Cerebellar nuclear complex (tissue), 1 donor: ENCODE measurements at places on chromosomes 2 and 18.

GRCh38 chr2:129712676-129712985 is 266.8 kb upstream of the RAB6C start:
- no peak for DNase-seq

- no peak for DNase-seq
These were observed 36.5 kb downstream of the PSMD14 start for GRCh38 chr2:161344692-161345091.

- no peak for DNase-seq
These were observed 597 bp downstream of the RNF103 start for GRCh38 chr2:86623043-86623493.

- no peak for DNase-seq
These were observed 1.3 kb downstream of the TANC1 start for GRCh38 chr2:158969715-158970240.

GRCh38 chr18:35588122-35588521 is 6.6 kb downstream of the GALNT1 start:
- no peak for DNase-seq

DNA sequence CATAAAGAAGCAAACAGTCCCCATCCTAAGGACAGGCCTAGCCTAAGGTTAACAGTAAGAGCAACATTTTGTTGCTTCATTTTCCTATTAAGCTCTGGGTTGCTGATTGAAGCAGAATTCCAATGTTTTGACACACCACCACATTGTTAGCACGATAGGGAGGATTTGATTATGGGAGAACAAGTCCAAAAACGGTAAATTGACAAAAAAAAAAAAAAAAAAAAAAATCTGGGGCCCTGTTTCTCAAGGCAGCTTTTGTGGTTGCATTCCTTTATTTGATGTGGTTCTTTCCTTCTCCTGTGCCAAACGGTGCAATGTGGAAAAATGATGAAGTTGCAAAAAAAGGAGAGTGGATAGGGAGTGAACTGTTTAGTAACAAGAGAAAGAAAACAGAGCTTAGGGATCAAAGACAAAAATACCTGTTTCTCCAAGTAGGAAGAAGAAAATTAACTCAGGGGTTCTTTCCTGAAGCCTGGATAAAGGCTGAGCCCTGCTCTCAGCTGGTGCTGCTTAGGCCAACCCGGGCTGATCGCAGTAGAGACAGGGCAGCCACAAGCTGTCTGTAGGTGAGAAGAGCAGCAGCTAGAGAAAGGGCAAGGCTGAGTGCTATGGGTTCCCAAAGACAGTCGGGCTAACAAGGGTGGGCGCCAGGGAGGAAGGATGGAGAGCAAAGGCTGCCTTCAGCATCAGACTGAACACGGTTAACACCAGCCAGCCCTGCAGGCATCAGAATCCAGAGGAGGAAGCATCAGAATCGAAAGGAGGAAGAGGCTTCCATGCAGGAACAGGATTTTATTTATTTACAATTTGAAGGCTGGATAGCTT is 167.8 kb upstream of the FOSL2 start:
- no peak for DNase-seq

DNA sequence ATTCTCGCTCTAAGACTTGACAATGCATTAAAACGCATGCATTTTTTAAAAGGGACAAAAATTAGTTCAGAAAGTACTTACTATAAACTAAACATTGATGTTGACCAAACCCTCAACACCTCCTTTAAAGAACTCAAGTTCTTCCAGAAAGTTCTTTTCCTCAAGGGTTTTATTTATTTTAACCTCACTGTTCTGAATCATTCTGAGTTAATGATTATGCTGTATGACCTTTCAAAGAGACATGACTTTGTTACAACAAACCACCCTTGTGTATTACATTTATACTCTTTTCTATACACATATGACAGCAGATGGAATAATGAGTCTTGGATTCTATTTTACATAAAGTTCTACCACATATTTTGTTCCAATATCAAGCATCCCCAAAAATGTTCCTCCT is 139.8 kb upstream of the CCDC150 start:
- DNase-seq, result no peak

GRCh38 chr2:128797092-128797491 is 478.4 kb upstream of the HS6ST1 start:
- no peak for DNase-seq

DNA sequence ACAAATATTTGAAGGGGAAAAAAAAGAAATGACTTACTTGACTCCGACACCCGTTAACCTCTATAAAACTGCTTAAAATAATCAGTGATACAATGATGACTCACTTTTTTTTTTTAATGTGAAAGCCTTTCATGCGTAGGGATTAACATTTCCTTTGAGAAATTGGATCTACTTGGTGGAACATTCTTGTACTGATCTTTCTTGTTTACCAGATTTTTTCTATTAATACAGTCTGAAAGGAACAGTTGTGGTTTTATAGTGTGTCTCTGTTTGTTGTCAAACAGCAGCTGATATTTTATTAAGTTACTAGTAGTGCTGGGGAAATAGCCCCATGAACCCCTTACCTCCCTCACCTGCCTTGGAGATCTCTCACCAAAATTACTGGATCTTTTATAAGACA is 40.2 kb upstream of the NEB start:
- DNase-seq, result no peak

- DNase-seq, result no peak
These were observed 7.1 kb downstream of the SULT1C4 start for GRCh38 chr2:108384662-108385393.

- DNase-seq, result no peak
These were observed 8.5 kb upstream of the PAX3 start for GRCh38 chr2:222307143-222307756.

GRCh38 chr2:167177196-167177595 is 288.9 kb downstream of the XIRP2 start:
- DNase-seq, result no peak

DNA sequence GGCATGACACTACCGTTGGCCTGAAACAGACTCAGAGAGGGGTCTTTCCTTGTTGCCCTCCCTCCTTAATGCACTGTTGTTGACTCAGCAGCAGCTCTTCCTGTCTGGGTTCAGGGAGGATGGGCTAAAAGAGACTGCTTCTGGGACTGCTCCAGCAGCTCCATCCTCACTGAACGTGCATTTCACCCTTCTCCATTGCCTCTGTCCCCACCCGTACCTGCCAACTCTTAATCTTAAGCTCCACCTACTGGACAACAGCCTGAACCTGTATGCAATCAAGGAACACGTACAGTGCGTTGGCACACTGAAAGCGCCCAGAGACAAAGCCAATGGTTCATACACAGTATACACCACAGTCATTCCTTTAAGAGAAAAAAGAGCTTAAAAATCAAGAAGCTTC is 230.8 kb upstream of the RAB6C start:
- no peak for DNase-seq

- DNase-seq, result no peak
These were observed 172.6 kb downstream of the HAUS1 start for GRCh38 chr18:46276748-46277147.

DNA sequence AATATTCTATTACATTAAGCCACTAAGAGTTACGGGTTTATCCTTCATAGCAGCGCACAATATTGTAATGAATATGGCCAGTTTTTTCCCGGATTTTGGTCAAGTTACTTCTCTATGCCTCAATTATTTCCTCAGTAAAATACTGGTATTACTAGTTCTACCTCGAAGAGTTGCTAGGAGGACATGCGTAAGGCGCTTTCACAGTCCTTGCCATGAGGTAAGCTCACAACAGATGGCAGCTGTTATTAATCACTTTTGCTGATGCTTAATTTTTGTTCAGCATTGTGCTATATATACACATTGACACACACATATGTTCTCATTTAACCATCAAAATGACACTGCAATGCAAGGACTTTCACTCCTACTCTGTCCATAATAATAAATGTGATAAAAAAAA is 101.5 kb downstream of the SCG2 start:
- DNase-seq, result no peak

GRCh38 chr2:238169048-238169707 is 10.4 kb downstream of the ERFE start:
- no peak for DNase-seq

- no peak for DNase-seq
These were observed 65.6 kb downstream of the KCNG2 start for GRCh38 chr18:79863161-79864005.

DNA sequence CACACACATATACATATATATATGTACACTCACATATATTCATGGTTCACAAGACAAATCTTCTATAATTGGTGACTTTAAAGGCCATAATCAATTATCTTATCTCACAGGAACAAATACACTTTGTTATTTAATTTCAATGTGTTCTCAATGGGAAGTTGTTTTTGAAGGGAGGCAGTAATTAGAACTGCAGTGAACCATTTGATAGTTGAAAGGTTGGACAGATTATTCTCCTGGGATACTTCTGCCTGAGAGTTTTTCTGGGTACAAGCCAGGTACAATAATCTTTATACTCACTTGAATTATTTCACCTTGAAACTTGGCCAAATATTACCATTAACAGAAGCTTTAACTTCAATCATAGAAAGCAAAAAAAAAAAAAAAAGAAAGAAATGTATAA is 546.6 kb upstream of the LRRTM4 start:
- DNase-seq, result no peak

DNA sequence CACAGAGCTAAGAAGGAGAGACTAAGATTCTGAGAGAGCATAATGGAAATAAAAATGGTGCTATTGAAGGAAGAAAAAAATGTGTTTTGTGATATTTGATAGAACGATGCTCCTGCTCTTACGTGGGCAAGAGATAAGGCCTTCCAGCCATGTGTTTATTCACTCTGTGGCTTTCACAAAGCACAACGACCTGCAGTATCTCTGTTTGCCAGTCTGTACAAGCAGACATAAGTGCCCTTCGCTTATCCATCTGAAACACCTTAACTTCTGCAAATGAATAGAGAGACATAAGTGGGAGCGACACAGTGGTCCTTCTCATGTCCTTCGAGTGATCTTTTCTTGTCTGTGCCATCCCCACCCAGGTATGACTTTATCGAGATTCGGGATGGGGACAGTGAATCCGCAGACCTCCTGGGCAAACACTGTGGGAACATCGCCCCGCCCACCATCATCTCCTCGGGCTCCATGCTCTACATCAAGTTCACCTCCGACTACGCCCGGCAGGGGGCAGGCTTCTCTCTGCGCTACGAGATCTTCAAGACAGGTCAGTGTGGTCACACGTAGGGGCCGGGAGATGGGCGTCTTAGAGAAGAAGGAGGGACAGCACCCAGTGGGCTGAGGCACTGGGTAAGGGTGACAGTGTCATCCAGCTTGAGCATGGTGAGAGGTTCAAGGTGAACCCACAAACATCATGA is 33.7 kb downstream of the NRP2 start:
- DNase-seq, result no peak

GRCh38 chr2:96601382-96602292 is 36.5 kb downstream of the KANSL3 start:
- no peak for DNase-seq

DNA sequence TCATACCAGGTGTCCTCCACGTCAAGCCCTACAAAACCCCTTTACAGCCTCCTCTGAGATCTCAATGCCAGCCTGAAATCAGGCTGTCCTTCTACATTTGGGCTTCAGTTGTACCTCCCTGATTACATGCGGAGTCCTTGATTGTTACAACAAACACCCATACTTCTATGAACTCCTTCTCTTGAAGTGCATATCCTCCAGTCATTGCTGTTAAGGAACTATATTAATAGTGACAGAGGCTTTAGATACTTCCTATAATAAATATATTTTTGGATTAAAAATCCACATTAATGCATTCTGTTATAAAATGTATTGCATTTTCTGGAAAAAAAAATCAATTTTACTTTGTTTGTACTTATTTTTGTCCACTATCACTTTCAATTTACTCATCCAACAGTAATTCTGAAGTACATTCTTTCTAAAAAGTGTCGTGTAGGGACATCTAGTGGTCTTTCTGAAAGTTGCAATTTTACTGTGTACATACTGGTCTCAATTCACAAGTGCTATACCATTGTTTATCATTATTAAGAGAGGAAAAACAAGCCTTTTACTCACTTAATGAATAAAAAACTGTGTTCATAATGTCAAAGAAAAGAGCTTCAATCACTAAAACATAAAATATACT is 316.4 kb downstream of the DSEL start:
- DNase-seq, result no peak

DNA sequence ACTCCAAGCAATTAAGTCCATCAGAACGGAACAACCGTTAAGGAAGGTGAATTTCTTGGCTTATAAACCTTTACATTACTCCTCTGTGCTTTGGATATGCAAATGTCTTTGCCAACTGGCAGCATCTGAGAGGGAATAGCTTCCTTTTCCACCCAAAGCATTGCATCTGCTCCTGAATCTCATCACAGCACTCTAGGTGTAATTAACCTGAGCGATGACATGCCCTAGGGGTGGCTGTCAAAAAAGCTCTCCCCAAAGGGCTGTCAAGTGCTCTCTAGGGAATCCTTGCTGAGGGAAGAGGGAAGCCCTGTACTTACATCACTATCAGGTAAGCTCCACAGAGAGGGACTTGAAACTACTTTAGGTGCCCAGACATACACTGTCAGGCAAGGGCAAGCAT is 5.5 kb upstream of the SMARCAL1 start:
- DNase-seq, result no peak

GRCh38 chr2:37500031-37500430 is 155.6 kb downstream of the QPCT start:
- DNase-seq, result no peak

GRCh38 chr2:44753552-44754285 is 187.8 kb upstream of the SIX3 start:
- no peak for DNase-seq

DNA sequence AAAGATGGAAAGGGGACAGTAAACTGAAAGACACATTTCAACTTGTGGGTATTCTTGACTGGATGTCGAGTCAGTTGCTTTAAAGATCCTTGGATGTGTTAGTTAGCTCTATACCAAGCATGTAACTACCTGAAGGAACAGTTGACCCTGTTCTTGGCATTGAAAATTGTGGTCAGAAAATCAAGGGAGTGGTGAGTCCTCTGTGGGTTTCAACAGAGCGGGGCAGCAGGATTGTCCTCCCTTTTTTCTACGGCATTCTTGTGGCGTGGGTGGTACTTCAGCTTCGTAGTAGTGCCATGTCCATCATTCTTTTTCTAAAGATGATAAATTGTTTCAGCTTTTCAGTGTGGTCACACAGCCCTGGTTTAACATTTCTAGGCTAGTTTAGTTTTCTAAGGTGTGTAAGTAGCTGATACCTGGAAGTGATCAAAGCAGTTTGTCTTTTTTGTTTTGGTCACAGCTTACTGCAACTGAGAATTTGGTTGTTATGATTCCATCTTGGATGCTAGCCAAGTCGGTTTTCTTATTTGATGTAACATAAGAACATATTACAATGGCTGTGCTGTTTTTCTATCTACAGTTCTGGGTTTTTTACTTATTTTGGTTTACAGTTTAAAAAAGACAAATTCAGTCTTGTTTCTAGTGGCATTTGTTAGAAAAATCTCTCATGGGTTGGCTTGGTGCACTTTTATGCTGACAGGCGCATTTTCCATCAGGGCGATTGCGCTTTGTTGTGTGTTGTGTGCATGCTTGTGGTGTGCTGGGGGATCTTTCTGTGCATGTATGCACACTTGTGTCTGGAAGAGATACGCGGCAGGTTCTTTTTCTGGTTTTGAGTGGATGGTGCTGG is 84.7 kb downstream of the ZNF407 start:
- DNase-seq, result no peak

DNA sequence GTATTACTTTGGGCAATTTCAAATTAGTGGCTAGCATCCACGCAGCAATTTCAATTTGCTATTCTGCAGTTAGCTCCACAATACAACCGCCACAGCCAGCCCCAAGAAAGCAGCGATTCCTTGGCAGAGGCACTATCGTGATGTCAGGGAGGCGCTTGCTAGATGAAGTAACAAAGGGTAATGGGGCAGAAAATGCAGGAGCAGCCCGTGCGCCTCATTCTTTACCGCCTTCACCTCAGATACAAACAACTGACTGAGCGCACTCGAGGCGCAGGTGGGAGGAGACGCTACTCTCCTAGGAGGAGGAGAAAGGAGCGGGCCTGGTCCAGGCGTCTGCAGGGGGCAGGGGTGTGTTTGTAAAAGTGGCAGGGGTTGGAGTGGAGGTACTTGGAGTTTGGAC is 76.9 kb upstream of the ASB18 start:
- DNase-seq, result no peak
